Kidney (tissue), 22 donors: ENCODE measurements at places on chromosomes 6 and 20. TPM values are rescaled to one million over a fixed set of nuclear protein-coding genes. Genes with fewer than 3 reads are reported as not detected.
A peak's percentile ranks its signal among the peaks of the same experiment; 100 is the strongest.

Gene NINL
- 23.4 TPM for polyA plus RNA-seq

Gene GPX5
- polyA plus RNA-seq: not detected

Gene CDH4
- polyA plus RNA-seq: not detected

Gene MEP1A
- polyA plus RNA-seq: 0.13 TPM

Gene SLC12A5
- polyA plus RNA-seq: 2.5 TPM

Gene UBE3D
- 4.8 TPM for polyA plus RNA-seq

Gene CASS4
- polyA plus RNA-seq: 0.22 TPM

- no peak overlapping the region for H3K27ac ChIP-seq
- no peaks in the 10 kb centered on the region for H3K27me3 ChIP-seq
- no peak overlapping the region for H3K4me3 ChIP-seq
- peak; percentile 91 for DNase-seq
- peaks cover 21% of the 10 kb centered on the region for H3K4me1 ChIP-seq
Observed at GRCh38 chr6:33585403-33586107, 5.5 kb upstream of the BAK1 start.

GRCh38 chr6:6397842-6398241 is 77.4 kb upstream of the F13A1 start:
- no peaks in the 10 kb centered on the region for H3K4me1 ChIP-seq
- H3K36me3 ChIP-seq: no peaks in the 10 kb centered on the region
- H3K27me3 ChIP-seq: no peaks in the 10 kb centered on the region
- DNase-seq: no peak
- no peak overlapping the region for H3K27ac ChIP-seq

DNA sequence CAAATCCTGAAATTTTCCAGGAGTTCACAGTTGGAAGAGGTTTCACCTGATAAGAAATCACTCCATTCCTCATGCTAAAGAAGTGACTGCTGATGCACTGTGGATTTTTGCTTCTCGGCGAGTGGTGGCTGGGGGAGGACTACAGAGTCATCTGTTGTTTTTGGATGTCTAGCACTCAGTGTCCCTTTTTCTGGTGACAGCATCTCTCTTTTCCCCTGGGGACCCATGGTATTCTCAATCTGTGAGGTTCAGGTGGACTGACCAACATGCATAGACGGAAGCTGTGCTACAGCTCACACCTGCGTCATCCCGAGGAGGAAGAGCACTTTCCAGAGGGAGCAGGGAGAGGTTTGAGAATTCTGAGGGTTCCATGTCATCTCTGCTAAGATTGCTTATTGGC is 42.7 kb upstream of the ZNF831 start:
- no peak overlapping the region for H3K27ac ChIP-seq
- no peaks in the 10 kb centered on the region for H3K36me3 ChIP-seq
- H3K27me3 ChIP-seq: no peaks in the 10 kb centered on the region
- H3K4me3 ChIP-seq: no peak overlapping the region

DNA sequence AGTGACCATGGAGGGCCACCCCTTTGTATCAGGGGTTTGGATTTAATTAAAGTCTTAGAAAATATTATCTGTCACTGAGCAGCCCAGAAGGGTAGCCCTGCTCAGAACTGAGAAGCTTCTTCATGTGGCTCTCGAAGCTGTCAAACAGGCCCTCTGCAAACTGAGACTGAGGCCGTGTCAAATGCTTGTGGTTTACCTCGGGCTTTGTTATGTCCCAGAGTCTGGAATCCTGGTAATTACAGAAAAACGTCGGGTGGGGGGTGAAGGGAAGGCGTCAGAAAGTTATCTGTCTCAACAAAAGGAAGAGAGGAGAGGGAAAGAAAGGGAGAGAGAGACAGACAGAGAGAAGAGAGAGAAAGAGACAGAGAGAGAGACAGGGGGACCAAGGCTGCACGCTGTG is 200.8 kb downstream of the BMP7 start:
- H3K36me3 ChIP-seq: no peaks in the 10 kb centered on the region
- H3K27me3 ChIP-seq: no peaks in the 10 kb centered on the region
- no peak overlapping the region for H3K27ac ChIP-seq
- no peak overlapping the region for H3K4me3 ChIP-seq
- no peak for DNase-seq

DNA sequence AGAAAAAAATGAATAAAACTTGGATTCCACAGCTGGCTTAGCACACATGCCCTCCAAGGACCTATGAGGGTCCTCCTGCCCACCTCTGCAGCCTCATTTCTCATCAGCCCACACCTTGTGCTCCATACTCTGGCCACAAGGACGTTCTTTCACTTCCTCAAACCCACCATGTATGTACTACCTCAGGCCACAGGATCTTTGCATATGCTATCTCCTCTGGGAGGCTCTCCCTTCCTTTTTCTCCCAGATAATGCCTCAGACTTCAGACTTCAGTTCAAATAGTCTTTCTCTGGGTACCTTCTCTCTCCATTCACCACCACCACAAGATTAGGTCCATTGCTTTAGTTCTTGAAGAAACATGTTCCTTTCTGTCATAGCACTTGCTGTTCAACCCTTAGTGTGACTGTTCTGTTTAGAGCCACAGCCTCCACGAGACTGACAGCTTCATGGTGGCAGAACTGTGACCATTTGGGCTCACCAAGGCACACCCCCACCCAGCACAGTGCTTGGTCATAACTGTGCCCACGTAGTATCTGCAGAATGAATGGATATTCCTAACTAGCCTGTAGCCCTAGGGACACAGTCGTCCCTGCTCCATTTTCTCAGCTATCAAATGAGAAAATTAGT is 146.7 kb upstream of the LRFN2 start:
- H3K27me3 ChIP-seq: no peaks in the 10 kb centered on the region
- no peaks in the 10 kb centered on the region for H3K4me1 ChIP-seq
- no peak overlapping the region for H3K27ac ChIP-seq
- no peaks in the 10 kb centered on the region for H3K36me3 ChIP-seq

GRCh38 chr6:165340532-165340931 is 31.1 kb upstream of the C6orf118 start:
- H3K27me3 ChIP-seq: no peaks in the 10 kb centered on the region
- H3K27ac ChIP-seq: no peak overlapping the region
- H3K4me3 ChIP-seq: no peak overlapping the region
- no peaks in the 10 kb centered on the region for H3K4me1 ChIP-seq
- H3K36me3 ChIP-seq: no peaks in the 10 kb centered on the region
- DNase-seq: no peak

GRCh38 chr20:58783511-58784011 is 67.1 kb downstream of the GNAS-AS1 start:
- H3K27me3 ChIP-seq: no peaks in the 10 kb centered on the region
- peak; percentile 53 for DNase-seq
- no peaks in the 10 kb centered on the region for H3K36me3 ChIP-seq
- no peak overlapping the region for H3K4me3 ChIP-seq
- H3K27ac ChIP-seq: no peak overlapping the region

DNA sequence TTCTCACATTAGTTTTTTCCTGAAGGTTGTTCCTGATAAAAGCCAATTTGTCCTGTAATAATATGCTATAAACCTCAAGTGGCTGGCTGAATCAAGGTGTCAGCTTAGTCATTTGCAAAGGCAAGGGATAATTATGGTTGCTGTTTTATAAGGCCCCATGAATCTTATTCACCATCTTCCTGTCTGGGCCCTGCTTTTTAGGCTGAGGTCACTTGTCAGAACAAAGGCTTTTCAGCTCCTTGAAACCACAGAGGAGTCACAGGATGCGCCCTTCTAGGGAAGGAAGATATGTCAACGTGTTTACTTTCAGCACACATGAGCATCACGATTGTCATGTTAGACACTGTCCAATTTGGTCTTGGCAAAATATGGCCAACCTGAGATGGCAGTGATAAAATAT is 64.8 kb upstream of the NAA20 start:
- DNase-seq: no peak
- H3K4me3 ChIP-seq: no peak overlapping the region
- H3K36me3 ChIP-seq: peaks cover 17% of the 10 kb centered on the region

- no peaks in the 10 kb centered on the region for H3K27me3 ChIP-seq
- H3K4me1 ChIP-seq: no peaks in the 10 kb centered on the region
- no peaks in the 10 kb centered on the region for H3K36me3 ChIP-seq
Observed at GRCh38 chr6:158852312-158853071, 33.3 kb upstream of the EZR start.

DNA sequence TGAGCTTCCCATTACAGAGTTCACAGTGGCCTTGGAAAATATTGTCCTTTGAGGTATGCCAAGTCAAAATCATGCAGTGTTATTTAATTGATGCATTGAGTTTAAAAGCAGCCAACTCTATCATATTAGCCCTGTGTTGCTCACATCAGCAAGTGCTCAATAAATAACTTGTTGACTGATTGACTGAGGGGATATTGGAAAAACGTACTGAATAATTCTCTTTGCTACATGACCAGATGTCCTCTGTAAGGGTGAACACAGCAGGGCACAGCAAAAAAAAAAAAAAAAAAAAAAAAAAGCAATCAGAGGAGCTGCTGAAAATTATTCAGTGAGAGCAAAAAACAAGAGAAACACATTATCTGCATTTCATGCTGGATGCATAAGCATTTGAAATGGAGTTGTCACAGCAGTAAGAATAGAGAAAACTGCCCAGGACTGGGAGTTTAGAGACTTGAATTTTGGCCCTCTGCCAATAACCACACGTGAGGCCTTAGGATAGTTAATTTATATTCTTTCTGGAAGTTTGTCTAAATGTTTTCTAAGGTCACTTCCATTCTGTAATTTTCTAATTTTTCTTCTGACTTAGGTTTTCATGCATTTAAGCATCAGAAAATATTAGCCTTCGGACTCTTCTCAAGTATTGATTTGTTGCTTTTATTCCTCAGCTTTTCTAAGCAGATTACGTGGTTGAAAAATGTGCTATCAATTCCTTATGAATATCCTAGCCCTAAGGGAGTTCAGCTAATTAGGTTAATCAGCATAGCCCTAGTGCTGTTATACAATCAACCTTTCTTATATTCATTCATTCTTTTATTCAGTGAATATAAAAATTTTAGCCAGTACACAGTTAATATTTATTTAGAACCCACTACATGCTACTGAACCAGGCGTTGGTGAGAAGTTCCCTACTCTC is 246.8 kb upstream of the STXBP5 start:
- H3K4me1 ChIP-seq: no peaks in the 10 kb centered on the region
- H3K36me3 ChIP-seq: no peaks in the 10 kb centered on the region
- no peaks in the 10 kb centered on the region for H3K27me3 ChIP-seq
- no peak for DNase-seq
